ENCODE measurements at places on chromosomes 6 and 20.
A peak's percentile ranks its signal among the peaks of the same experiment; 100 is the strongest.

DNA sequence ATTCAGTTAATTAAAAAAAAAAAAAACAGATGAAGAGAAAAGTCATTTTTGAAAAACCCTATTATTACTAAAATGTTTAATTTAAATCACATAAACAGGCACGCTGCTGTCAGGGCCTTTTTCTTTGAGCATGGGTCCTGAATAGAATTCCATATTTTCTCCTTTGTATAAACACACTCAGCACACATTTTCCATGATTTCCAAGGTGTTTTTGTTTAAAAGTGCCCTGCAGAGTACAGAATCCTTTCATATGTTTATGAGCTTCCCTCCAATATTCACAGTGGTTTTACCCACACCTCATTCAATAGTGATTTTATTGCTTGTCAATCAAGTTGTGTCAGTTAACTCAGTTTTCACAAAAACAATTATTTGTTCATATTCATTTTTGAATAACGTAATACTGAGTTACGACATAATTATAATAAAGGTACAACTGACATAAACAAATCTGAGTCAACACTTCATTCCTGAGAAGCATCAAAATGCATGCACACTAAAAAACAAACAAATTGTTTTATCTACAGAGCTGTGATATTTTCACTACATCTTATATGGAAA, 15.2 kb downstream of the SLC35B3 start:
- no peak for DNase-seq

DNA sequence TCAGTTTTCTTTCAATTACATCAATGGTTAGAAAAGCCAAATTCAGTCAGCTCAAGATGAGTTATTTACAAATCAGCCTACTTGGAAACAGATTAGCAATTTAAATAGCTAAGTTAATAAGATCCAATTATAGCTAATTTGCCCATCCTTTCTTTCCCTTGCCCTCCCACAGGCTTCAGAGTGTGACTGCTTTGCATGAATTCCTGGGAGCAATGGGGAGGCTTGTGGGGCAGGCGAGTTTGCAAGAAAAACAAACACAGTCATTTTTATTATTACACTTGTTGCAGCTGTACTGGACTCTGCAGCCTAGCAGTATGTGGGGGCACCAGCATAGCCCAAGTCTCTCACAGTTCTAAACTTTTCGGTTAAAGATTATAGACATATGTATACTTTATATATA, 219.0 kb downstream of the NKAIN2 start:
- DNase-seq = no peak

GRCh38 chr20:63966172-63966943, 3.4 kb downstream of the ZNF512B start:
- no peak for DNase-seq

DNA sequence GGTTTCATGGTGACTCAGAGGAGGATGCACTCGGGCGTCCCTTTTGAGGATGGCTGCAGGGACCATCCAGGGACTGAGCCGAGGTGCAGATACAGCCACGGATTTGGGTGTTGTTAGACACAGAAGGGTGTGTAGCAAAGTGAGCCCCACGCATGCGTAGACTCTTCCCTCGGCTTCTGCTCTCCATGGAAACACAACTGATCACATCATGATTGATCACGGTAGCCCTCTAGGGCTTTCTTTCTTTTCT, 606 bp upstream of the ULBP1 start:
- peak; percentile 49 for DNase-seq

Measured in activated T-helper 2 cell treated with anti-CD3 and anti-CD28 coated beads, Interferon-gamma antibody, Interleukin-2, Interleukin-4, amounts not matched to agents 10 μg/mL and 5 μg/mL and 100 μg/mL, durations not matched to agents 14 hours and 24 hours and 36 hours (primary cell).